ENCODE measurements at places on chromosomes 11 and 22.

- DNase-seq: no peak
These were observed 22.0 kb upstream of the IPO7 start for GRCh38 chr11:9362393-9362863.

DNA sequence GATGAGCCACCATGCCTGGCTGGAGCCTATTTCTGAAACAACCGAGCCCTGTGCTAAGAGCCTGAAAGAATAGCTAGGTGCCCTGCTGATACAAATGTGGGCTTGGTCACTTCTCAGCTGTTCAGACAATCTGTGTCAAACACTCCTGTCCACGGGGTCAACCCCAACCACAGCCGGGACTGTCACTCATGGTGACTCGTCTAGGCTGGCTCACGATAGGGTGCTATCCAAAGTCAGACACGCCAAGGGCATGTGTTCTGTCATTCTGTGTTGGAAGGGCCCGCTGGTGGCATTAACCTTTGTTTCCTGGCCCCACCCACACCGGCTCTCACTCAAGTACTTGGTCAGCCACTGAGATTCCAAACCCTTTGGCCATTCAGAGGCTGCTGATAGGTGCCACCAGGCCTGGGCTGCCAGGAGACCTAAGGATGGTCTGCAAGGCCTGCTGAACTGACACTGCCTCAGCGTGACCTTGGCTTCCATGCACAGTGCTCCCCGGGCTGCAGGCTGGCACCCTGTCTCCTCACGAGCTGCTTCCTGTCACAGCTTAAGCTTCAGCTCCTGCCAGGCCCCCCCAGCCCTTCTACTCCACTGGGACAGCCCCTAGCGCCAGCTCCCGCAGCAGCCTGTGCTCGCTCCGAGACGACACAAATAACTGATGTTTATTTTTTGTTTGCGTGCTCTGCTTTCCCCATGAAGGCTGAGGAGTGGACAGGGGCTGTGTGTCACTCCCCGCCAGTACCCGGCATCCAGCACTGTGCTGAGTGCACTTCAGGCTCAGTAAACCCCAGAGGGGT, 14.2 kb upstream of the CDC42BPG start:
- DNase-seq: no peak

DNA sequence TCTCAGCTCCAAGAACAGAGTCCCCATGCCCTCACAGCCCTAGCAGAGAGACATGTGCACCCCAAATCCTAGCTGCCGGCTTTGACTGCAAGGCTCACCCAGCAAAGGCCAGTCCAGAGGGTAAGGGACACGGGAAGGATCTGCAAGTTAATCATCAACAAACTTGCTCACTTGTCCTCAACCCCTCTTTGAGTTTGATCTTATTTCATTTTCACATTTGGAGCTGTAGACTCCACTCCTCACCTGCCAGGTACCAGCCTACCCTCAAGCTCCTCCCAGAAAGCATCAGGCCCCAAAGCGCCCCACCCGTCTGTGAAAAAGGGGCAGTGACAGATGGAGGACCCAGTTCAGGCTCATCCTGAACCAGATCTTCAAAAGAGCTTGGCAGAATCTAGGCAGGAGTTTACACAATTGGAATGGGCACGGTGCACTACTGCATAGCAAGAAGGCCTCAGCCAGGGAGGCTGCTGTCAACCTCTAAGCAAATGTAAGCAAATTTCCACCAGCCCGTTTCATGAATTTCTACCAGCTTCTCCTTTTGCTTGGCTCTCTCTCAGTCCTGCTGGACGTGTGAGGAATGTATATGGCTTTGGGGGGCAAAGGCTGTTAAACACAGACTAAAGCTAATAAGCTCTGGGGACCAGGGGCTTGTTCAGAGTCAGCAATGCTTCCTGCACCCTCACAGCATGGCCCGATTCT, 5.5 kb downstream of the EHD1 start:
- DNase-seq: no peak

GRCh38 chr11:112665291-112665690, 295.9 kb upstream of the NCAM1 start:
- DNase-seq: no peak

DNA sequence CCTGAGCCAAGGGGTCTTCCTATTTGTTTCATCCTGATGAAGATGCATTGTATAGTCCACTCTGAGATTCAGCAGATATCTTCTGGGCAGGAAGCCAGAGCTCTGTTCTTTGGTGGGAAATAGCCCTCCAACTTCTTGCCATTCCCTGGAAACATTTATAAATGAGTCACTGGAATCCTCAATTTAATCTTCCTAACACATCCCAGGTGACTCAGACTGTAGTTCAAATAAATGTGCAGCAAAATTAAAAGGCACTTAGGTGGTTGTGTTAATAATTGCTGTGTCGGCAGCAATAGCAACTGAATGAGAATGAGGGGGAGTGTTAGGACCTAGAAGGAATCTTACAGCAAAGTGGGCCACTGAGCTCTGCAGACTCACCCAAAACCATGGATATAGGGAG, 108.6 kb downstream of the INSC start:
- no peak for DNase-seq

DNA sequence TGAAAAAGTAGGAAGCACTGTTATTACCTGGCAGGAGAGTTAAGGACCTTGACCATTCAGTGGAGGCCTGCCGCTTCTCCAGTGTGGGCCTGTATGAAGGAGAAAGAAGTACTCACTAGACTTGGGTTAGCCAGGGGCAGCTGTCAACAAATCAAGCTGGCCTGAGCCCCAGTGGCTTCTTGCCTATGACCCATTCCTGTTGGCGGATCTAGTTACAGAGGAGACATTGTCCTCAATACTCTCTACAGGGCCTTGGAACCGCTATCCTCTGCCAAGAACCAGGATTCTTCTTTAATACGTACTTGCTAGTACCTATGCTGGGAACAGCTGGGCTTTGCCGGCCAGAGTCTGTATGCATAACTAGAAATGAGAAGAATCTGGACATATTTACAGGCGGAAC, 68.1 kb downstream of the ALX4 start:
- no peak for DNase-seq

- DNase-seq: no peak
These were observed 29.8 kb downstream of the SREBF2 start for GRCh38 chr22:41862530-41863266.

DNA sequence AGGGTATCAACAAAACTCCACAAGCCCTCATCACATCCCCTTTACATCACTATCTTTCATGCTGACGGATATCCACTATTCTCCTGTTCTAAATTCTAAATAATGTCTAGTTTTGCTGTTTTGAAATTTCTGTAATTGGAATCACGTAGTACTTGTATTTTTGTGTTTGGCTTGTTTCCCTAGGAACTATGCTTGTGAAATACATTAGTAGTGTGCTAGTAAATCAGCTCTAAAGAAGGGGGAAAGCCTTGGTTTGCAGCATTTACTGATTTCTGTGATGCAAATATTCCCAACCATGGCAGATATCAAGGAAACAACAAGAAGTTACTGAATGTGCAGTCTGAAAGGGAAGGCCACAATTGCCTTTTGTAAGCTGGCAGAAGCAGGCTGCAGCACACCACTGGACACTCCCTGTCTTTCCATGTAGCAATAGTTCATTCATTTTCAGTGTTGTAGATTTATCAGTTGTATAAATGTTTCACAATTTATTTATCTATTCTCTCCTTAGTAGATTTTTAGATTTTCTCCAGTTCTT, 4.7 kb upstream of the FOLH1 start:
- DNase-seq: no peak

GRCh38 chr22:47174096-47174495, 411.6 kb downstream of the TBC1D22A start:
- no peak for DNase-seq

GRCh38 chr11:110173811-110174644, 80.8 kb downstream of the ZC3H12C start:
- DNase-seq: no peak

DNA sequence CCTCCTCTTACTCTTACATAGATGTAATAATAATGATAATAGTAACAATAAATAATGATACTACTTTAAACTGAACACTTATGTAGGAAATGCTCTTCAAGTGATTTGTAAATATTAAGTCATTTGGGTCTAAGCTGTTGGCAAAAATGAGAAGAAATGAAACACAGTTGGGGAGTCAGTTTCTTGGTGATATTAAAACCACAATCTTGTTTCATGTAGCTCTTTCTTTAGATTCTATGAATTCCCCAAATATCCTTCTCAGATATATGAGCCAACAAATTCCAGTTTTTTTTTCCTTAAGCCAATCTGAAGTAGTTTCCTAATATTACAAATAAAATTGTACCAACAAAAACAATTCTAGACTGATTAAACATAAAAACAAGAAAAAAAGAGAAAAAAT, 1115.6 kb upstream of the CNTN5 start:
- DNase-seq: no peak

DNA sequence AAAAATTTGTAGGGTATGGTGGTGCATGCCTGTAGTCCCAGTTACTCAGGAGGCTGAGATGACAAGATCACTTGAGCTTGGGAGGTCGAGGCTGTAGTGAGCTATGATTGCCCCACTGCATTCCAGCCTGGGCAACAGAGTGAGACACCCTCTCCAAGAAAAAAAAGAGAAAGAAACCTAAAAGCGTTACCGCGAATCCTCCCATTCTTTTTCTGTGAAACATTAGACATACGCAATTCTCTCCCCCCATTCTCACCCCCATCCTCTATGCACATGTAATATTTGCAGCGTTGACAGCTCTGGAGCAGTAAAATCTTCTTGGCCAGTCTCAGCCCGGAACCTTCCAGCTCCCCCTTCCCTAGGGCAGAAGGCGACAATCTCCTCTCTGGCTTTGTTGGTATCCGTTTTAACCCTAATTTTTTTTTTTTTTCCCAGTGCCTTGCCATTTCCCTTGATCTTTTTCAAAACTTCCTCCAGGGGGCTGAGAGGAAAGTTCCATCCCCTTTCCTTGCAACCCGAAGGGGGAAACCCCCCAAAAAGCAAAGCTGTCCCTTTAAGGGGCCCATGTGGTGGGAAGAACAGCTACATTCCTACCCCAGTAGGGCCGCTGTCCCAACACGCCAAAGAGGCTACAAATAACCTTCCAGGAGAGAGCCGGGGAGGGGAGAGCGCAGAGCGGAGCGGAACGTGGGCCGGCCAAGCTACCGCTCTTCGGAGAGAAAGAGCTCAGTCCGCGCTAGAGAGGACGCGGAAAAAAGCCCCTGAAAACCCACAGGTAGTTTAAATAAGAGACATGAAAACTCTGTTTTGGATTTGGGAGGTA, 1.9 kb downstream of the LRP4 start:
- no peak for DNase-seq

GRCh38 chr22:30327864-30328345, 1.2 kb upstream of the TBC1D10A start:
- no peak for DNase-seq

DNA sequence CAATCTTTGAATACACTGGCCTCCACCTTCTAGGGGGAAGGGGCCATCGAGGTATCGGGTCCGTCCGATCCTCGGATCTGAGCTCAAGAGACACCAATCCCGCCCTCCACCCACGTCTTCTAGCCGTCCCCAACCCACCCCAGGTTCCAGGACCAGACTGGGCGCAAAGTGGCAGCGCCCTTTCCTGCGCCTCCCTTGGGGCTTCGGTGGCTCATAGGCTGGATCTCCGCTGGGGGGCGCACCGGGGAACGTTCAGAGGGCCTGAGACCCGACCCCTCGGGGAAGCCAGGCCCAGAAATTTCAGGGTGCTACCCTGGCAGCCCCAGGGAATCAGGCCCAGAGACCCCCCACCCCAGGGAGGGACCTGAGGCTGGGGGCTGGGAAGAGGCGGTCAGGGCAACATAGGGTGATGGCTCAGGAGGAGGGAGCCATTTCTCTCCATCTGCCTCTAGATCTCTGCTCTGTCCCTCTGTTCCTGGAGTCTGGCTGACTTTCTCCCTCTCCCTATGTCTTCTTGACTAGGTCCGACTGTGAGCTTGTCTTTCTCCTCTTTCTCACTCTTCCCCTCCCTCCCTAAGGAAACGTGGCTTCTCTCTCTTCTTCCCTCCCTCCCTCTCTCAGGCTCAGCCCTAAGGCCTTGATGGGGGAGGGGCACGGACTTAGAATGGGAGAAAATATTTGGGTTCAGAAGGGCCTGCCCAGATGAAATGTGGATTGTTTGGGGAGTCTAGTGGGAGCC, 1.1 kb downstream of the CREB3L1 start:
- DNase-seq: no peak

GRCh38 chr22:38911434-38911833, 39.4 kb upstream of the CBX6 start:
- no peak for DNase-seq

- no peak for DNase-seq
These were observed at the start of gene BACE1 for GRCh38 chr11:117316197-117316961. Gene BACE1, minus strand, starts transcription at chr11:117316256. Its CDS starts 461 bp downstream, at chr11:117315795.

- no peak for DNase-seq
These were observed 194.7 kb downstream of the BRD1 start for GRCh38 chr22:49633010-49633324.

GRCh38 chr22:19471572-19471971, 7.4 kb downstream of the UFD1 start:
- DNase-seq: no peak

DNA sequence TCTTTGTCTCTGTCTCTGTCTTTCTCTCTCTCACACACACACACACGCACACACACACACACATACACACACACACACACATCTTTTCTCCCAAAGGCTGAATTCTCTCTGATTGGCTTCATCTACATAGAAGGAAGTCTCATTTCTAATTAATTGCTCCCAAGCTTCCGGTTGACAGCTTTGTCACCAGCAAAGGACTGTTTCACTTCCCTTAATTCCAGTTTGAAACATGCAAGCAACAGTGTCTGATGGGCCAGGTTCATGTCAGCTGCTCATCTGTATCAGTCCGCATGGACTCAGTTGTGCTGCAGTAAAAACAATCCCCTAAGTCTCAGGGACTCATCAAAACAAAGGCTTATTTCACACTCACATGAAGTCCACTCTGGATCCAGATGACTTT, 16.2 kb upstream of the PVALB start:
- DNase-seq: no peak

- DNase-seq: no peak
These were observed 8.3 kb upstream of the MICALL1 start for GRCh38 chr22:37897807-37898206.

DNA sequence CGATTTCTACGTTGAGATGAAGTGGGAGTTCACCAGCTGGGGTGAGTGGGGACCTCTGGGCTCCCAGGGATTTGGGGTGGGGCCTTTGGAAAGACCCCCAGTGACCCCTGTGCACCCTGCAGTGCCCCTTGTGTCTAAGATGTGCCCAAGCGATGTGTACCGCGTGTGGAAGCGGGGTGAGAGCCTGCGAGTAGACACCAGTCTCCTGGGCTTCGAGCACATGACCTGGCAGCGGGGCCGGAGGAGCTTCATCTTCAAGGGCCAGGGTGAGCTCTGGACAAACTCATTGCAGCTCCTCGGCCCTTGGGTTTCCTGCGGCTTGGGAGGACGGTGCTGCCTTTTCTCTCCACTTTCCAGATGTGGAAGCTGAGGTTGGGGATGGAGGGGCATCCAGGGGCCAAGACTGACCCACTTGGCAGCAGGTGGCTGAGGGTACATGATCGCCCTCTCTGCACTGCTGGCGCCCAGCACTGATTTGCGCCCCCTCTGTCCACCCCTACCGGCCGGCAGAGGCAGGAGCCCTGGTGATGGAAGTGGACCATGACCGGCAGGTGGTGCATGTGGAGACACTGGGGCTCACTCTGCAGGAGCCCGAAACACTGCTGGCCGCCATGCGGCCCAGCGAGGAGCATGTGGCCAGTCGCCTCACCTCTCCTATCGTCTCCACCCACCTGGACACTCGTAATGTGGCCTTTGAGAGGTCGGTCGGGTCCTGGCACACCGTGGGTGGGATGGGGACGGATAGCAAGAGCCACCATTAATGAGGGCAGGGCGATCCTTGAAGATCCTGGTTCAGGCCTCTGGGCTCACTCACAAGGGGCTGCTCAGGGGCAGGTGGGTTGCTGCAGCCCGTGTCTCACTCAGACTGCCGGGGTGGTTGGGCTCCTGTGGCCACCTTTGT, 2.6 kb downstream of the ANKRD13D start:
- no peak for DNase-seq

- no peak for DNase-seq
These were observed 451.5 kb upstream of the FAT3 start for GRCh38 chr11:91773090-91773489.

- DNase-seq: no peak
These were observed 27.1 kb upstream of the OAF start for GRCh38 chr11:120183701-120184141.
